Mesenteric fat pad (tissue), 1 donor: ENCODE measurements at places on chromosomes 2 and 18. TPM values are rescaled to one million over a fixed set of nuclear protein-coding genes. Genes with fewer than 3 reads are reported as not detected.

GRCh38 chr2:186976329-186976728 lies 127.4 kb upstream of the ZSWIM2 start:
- no peak for DNase-seq

DNA sequence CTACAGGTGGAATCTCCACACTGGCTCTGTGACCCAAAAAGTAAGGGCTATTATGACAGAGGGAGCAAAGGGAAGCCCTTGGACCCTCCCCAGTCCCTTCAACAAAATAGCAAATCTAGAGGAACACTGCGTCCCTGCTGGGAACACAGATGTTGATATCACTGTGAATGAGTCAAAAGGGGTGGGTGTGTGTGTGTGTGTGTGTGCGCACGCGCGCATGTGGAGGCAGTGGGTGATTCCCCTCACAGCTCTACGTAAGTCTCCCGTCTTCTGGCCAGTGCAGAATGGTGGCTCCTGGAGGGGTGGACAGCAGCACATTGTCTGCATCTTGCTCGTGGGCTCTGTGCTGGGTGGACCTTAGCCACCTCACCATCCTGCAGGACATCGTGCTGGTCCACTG lies 7.8 kb upstream of the C2orf72 start:
- DNase-seq, result no peak

- DNase-seq, result no peak
Measured at GRCh38 chr2:200794143-200794542, 17.6 kb upstream of the BZW1 start.

Gene RAX
- total RNA-seq, result not detected

DNA sequence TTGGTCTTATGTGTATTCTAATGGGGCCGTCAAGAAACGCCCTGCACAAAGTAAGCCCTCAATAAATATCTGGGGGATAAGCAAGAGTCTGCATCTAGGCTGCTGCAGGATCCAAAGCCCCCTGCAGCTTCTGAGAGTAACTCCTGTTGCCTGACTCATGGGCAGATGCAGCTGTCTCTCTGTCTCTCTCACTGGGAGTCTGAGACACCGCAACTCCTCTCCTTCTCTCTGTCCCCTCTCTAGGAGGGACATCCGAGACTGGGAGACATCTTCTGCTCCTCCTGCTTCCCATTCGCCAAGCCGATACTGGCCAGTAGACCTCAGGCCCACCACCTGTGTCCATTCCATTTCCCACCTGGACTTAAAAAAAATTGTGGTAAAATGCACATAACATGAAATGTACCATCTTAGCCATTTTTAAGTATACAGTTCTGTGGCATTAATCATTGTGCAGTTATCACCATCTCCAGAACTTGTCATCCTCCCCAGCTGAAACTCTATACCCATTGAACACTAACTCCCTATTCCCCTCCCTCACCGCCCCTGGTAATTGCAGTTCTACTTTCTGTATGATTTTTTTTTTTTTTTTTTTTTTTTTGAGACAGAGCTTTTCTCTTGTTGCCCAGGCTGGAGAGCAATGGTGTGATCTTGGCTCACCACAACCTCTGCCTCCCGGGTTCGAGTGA lies 20.1 kb downstream of the DYSF start:
- DNase-seq, result peak; percentile 64

Gene NT5C1B
- total RNA-seq, result not detected

- DNase-seq, result no peak
Measured at GRCh38 chr2:181376442-181376841, 80.7 kb upstream of the ITGA4 start.

DNA sequence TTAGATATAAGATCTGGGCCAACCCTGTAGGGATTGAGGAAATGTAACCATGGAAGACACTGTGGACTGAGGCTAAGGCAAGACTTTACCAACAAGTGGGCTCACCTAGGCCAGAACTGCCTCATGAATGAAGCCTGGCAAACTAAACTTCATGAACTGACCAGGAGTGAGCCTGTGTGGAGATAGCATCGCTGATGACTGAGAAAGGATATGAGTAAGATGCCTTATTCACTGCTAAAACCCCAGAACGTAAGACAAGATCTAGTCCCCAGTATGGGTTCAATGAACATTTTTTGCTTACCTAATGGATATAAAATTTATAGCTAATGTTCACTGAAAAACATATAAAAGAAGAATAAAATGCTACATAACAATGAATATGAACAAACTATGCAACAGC lies 399.8 kb downstream of the SATB2 start:
- no peak for DNase-seq

DNA sequence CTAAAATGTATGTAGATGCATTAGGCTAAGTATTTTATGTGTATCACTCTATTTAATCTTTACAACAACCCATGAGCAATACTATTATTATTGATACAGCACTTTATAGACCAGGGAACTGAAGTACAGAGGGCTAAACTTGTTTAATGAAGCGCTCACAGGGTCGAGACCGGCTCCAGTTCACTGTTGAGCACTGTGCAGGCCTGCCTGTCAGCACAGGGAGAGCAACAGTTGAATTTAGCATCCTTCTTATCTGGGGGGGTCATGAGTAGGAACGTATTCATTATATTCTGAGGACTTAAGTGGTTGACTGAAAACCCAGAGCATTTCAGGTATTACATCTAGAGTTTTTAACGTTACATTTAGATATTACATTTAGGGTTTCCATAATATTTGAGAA lies 120.1 kb downstream of the PLCL1 start:
- no peak for DNase-seq

- DNase-seq, result no peak
Measured at GRCh38 chr2:142585785-142586184, 291.7 kb upstream of the KYNU start.

Gene ADRA2B
- 1.2 TPM for total RNA-seq

GRCh38 chr2:217887841-217888701 lies 114.7 kb downstream of the TNS1 start:
- no peak for DNase-seq

Gene TSPYL6
- total RNA-seq, result not detected

Gene CIB4
- total RNA-seq, result not detected

Gene IFIH1
- 13.9 TPM for total RNA-seq

- no peak for DNase-seq
Measured at GRCh38 chr2:85714841-85715240, 20.7 kb downstream of the GNLY start.

DNA sequence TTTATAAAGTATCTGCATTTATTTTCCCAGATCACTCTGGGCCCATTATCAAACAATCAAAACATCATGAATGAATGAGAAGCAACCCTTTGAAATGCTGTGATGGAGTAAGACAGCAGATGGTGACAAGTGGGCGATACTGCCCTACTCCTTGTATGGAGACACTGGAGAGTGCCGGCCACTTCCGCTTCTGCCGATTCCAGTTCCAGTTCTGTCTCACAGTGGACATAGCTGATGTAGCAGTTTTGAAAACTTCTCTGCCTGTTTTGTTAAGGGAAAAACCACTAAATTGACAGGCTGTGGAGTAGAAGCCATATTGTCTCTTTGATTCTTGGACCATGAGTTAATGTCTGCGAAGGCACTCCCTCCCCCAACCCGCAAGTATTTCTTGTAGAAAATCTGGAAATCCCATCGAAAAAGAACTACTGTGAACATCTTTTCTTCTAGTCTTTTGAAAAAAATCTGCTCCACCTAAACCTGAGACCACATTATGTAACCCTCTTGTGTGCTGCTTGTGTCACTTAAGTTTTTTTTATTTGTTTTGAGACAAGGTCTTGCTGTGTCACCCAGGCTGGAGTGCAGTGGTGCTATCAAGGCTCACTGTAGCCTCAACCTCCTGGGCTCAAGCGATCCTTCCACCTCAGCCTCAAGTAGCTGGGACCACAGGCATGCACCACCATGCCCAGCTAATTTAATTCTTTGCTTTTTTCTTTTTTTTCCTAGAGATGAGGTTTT lies 133.5 kb downstream of the TANC1 start:
- DNase-seq, result no peak

Gene ODC1
- 32.8 TPM for total RNA-seq

DNA sequence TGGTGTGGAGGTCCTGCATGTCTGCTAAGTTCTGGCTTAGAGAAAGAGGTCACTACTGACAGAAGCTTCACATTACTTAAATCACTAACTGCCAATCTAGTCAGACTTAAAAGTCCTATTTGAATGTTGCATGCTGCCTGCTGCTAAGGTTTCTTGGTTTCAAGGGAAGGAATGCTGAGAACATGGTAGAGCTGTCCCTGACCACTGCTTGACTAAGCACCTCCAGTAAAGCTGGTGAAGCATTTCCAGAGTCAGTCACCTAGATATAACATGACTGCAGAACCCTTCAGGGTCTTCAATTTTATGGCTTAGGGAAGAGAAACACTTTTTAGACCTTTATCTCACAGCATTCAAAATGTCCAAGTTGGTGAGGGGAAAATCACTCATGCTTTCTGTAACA lies 2178.3 kb upstream of the PIK3C3 start:
- DNase-seq, result no peak

DNA sequence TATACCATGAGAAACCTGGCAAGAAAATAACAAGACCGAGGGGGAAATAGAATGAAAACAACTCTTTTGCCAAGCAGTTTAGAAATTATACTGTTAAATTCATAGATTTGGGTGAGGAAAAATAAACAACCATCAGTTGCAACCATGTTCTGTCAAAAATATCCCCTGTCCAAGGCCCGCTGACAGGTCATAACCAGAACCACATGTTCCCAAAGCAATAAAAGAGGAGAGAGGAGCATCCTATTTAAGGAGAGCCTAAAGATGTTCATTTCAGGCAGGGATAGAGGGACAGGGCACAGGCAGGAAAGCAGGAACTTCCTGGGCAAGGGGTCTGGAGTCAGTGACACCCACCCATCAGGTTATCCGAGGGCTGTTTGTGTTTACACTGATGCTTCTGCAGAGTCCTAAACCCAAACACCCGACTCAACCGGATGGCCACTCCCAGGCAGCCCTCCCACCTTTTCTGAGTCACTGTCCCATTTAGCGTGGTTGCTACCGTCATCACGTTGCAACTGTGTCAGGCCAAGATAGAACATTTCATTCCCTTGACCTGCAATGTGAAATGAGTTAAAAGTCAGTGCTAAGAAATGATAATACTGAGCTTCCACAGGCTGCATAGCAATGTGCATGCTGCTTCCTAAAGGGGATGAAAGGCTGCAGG lies 468.3 kb upstream of the RAB12 start:
- DNase-seq, result no peak

Gene SDC1
- total RNA-seq, result 2.3 TPM

GRCh38 chr2:103496850-103497249 lies 735.0 kb downstream of the TMEM182 start:
- no peak for DNase-seq

DNA sequence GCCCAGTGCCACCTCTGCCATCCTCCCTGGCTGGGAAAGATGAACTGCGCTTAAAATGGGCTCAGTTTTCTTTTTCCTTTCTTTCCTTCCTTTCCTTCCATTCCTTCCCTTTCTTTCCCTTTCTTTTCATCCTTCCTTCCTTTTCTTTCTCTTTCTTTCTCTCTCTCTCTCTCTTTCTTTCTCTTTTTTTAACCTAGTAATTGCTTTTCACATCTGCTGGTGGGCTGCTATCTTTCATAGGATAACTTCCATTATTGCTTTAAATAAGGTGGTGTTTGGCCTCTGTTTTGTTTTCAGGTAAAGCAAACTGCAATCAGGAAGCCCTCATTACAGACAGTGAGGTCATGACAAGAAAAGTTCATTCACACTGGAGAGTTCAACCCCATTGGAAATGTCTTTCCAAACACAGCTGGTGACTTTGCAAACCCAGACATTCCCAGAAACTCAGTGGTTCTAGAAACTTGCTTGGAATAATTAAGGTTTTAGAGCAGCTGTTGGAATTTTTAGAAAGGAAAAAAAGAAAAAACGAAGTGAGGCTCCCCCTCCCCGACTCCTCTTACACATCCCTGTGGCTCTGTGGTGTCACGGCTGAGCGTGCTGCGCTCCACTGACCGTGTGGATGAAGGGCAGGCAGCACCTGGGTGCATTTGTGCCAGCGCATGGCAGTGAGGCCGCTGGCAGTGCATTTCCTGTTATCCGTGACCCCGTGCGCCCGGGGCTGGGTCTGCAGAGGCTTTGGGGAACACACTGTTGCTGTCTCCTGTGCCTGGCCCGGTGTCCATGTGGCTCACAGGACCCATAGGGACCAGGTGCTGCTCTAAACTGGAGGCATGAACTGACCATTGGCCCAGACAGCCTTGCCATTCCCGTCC lies 76.9 kb downstream of the MBP start:
- DNase-seq, result no peak

GRCh38 chr2:120958623-120959366 lies 223.1 kb downstream of the GLI2 start:
- no peak for DNase-seq

GRCh38 chr2:109554758-109555157 lies 59.0 kb downstream of the SEPTIN10 start:
- DNase-seq, result no peak

DNA sequence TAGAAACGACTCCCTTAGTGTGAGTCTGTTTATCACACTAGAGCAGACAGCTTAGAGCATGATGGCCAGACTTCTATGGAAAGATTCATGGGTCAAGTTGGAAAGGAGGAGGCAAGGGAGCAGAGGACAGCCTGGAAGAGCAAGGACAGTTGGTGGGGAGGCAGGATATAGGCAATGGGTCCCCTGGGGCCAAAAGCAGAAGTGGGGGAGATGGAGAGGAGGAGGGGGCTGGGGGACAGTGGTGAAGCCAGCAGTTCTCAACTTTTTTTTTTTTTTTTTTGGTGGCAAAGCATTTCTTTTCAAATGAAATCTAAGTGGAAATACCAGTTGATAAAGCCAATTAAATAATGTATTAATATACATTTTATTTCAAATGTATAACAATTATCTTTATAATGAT lies 197.9 kb downstream of the HRH4 start:
- DNase-seq, result no peak

- no peak for DNase-seq
Measured at GRCh38 chr2:55590810-55591440, 26.5 kb downstream of the PPP4R3B start.
